ENCODE measurements at places on chromosomes 11 and 22.

- DNase-seq, result no peak
Observed at GRCh38 chr22:47847131-47847890, 1084.9 kb downstream of the TBC1D22A start.

GRCh38 chr11:123576501-123576900 is 77.9 kb downstream of the SCN3B start:
- DNase-seq, result no peak

GRCh38 chr11:35083431-35084238 is 55.3 kb upstream of the CD44 start:
- peak; percentile 90 for DNase-seq

- DNase-seq, result no peak
Observed at GRCh38 chr11:79371152-79371551, 69.7 kb downstream of the TENM4 start.

- no peak for DNase-seq
Observed at GRCh38 chr11:74322667-74323066, 11.2 kb upstream of the P4HA3 start.

DNA sequence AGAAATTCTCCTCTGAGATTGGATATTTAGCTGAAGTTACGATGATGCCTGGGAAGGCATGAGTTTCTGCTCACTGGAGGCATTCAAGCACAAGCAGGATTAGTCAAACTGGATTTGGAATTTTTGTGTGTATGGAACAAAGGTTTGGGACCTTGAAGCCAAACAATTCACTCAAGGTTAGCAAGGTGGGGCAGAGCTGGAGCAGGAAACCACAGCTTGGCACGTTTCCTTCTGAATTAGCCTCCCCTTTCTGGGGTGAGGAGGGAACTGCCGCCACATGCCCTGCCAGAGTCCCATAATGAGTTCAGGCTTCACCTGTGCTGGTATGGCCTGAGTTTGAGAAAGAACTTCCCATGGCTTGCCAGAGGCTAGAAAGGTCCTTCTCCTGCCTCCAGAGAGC is 50.9 kb upstream of the RRAS2 start:
- DNase-seq, result no peak

DNA sequence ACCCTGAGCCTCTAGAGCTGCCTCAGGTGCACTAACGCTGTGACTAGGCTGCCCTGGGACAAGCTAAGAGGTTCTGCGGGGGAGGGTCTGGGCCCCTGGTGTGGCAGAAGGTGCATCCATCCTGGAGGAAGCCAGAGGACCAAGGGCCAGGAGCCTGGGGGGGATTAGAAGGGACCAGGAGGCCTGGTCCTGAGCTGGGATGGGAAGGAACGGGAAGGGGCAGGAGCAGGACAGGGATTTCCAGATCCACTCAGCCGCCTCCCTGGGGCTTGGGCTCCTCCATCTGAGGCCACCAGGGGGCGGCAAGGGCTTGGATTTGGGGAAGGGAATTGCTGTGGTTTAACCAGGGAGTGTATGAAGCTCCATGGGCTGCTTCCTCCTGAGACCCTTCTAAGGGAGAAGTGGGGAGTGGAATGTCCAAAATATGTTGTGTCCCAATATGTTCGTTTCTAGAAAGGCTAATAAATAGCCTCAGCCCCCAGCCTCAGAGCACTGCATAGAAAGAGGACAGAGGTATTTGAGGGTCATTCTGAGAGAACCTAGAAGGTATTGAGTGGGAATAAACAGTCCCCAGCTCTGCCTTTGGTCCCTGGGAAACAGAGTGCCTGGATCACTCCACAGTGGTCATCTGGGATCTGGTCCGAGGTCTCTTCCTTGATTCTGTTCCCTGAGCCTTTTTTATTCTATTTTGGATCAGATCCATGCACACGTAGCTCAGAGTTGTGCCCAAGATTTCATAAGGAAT is 17.4 kb upstream of the PRAME start:
- DNase-seq, result peak; percentile 15

DNA sequence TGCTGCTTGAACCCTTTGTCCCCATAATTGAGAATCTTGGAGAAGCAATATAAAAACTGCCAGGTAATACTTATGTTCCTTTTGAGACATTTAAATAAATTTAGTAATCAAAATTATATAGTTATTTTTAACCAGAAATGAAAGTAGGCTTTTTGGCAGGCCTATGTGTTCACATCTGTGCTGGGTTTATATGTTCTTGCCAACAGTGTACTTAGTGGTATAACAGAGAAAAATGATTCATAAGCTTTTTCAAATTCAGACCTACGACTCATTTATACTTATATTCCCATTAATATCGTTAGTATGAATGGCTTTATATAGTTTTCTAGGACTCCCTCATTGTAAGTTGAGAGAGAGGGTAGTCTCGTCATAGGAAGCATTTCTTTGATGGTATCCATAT is 79.0 kb downstream of the DDX10 start:
- DNase-seq, result no peak

- DNase-seq, result no peak
Observed at GRCh38 chr11:128187835-128188234, 399.5 kb downstream of the ETS1 start.

DNA sequence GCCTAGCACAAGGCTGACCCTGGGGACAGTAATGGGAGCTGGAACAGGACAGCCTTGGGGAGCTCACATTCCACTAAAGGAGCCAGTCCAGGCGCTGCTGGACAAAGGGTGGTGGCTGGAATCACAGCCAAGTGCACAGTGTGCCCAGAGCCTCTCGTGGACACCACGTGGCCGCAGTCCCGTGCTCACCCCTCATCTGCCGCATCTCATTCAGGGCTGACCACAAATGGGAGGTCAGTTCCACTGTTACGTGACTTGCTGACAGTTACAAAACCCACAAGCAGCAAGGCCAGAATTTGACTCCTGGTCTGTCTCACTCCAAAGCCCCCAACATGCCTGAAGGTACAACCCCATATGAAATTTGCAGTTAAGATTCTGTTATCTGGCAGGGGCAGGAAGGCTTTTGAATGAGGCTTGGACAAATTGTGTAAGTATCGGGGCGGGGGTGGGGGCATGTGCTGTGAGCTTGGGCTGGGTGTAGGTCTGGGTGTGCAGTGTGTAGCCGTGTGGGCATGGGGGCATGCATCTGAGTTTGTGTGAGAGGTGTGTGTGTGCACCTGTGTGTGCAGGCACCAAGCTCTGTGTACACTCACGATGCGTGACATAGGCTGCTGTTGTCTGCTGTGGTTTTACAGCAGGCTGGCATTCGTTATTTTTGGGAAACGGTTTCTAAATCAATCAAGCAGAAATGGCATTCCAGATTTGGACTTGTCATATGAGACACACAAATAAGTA is 301.7 kb downstream of the BRD1 start:
- no peak for DNase-seq

DNA sequence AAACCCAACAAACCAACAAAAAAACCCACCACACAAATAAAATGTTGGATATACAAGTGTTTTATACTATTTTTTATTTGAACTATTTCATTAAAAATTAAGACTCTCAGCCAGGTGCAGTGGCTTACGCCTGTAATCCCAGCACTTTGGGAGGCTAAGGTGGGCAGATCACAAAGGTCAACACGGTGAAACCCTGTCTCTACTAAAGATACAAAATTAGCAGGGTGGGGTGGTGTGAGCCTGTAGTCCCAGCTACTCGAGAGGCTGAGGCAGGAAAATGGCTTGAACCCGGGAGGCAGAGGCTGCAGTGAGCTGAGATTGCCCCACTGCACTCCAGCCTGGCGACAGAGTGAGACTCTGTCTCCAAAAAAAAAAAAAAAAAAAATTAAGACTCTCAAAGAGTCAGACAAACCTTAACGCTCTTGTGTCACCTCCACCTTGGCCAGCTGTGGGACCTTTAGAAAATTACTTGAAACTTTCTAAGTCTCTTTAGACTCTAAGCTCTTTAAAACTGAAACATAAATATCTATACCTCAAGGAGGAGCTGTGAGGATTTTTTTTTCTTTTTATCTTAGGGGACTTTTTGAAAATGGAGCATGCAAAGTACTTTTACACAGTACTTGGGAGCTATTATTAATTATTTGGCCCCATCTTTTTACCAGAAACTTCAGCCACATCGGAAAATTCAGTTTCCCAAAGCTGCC is 68.4 kb upstream of the CLNS1A start:
- no peak for DNase-seq

DNA sequence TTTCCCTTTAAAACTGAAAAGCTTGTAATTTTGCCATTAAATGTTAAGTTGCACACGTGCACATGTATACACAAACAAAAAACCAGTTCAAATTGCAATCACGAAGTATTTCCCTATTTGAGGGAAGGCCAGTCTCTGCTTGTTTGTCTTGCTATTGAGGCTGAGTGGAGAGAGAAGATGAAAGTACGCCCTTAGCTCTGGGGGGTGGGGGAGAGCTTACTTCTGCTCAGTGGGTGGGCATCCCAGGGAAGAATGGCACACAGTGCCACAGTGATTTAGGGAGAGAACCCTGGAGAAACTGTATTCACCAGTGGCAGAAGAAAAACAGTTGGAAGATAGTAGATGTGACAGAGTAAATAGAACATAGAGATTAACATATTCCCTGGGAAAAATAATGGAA is 8.7 kb downstream of the YAP1 start:
- DNase-seq, result peak; percentile 54

DNA sequence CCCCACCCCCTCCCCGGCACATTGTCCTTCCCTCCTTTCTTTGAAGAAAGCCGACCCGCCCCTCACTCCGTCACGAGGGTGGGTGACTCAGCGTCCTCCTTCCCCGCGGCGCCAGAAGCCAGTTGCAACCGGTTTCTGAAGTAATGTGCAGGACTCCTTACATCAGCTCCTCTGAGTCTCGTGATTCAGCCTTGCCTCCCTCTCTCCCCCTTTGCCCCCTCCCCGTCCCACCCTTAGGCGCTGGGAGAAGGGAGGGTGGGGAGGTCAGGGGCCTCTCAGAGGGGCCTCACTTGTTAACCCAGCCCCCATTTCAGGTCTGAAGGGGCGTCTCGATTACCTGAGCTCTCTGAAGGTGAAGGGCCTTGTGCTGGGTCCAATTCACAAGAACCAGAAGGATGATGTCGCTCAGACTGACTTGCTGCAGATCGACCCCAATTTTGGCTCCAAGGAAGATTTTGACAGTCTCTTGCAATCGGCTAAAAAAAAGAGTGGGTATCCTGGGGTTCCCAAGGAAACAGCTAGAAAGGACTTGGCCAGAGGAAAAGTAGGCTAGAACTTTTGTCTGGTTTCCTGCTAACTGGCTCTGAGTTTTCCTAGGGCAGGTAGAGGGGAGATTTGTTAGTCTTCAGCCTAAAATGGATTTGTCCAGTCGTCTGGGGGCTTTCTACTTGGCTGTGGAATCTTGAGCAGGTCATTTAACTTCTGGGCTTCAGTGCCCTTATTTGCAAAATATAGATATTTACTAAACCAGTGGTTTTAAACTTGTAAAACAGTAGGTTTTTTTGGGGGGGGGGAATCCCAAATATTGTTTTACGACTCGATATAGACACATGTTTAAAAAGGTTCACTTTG is 1.1 kb downstream of the SLC3A2 start:
- peak; percentile 98 for DNase-seq

DNA sequence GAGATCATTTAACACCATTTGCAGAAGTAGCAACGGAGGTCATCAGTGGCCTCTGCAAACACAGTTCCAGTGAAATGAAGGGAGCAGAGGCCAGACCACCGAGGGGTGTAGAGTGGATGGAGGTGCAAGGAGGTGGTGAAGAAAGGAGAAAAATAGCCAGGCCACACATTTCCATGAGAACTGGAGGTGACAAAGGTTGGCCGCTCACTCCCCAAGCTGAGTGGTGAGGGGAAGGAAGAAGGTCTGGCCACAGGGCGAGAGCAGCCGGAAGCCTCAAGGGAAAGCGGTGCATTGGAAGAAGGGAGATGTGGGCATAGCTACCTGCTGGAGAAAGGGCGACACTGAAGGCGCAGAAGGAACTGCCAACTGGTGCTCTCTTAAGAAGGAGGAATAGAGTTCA is 20.1 kb upstream of the TMPRSS4 start:
- DNase-seq, result no peak

DNA sequence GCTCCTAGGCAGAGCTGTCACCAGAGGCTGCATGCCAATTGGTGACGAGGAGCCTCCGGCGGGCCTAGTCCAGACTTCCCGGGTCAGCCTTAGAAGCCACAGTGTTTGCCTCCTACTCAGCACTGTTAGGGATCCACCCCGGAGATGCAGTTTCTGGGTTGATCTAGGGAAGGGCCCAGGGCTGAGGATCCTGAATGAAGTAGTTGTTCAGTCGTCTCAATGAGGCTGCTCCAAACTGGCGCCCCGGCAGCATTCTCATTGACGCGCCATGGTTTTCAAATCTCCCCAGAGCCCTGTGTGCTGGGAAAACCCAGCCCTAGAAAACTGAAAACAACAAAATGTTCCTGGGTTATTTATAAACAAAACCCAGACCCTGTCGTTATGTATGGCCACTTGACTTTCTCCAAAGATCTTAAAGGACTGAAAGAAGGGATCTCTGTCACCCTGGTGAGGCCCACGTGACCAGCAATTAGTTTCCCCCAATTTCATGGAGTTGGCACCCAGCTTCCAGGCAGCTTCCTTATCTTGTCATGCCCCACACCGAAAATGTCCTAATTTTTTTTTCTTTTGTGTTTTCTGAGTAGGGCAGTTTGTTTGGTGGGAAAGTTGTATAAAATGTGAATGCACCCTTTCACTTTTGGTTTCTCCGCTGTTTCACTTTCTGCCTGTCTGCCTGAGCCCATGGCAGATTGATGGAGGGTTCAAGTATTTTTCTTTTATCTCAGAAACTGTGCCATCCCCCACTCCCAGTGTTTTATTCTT is 2.0 kb upstream of the EHD1 start:
- DNase-seq, result no peak

- peak; percentile 80 for DNase-seq
Observed at GRCh38 chr11:95337175-95337957, 106.4 kb upstream of the SESN3 start.

DNA sequence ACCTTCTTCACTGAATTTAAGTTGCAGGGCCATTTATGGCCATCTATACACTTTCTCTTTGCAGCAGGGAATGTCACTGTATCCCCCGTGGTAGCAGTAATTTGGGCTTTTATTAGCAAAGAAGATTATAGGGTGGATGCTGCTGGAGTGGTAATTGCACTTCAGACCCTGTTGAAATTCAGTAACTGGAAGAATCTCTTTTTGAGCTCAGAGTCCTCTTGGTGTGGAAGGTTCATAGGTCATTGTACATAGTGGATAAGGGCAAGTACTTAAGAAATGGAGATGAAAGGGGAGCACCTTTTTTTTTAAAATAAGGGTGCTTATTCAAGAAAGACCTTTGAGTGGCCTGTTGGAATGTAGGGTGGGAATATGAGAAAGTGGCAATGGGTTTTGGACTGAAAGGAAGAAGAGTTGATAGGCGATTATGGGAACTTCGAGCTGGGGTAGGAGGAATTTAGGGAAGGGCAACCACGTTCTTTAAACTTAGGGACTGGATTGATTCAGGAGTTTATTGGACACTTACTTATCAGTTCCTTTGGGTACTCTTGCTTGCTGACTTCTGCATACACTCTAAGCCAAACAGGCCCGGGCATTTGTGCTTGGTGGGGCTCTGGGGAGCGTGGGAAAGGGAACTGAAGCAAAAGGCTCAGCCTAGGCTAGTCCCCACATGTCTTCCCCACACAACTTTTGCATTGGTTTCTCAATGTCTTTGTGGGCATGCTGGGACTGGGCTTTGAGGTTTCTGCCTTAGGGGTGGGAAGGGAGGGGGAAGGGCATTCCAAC is 26.5 kb downstream of the CTNND1 start:
- DNase-seq, result no peak
